ENCODE measurements at places on chromosomes 7 and 10.
A peak's percentile ranks its signal among the peaks of the same experiment; 100 is the strongest.

DNA sequence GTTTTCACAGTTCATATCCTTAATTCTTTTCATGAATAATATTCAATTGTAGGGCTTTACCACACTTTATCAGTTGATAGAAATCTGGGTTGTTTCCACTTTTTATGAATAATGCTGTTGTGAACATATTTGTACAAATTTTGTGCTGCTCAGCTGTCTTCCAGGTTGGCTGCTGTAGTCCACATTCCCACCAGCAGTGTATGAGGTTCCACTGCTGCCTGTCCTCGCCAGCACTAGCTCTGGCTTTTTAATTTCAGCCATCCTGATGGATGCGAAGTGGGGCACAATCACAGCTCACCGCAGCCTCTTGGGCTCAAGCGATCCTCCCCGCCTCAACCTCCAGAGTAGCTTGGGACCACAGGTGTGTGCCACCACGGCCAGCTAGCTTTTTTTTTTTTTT lies 32.8 kb downstream of the NUDT5 start:
- no peak for DNase-seq

GRCh38 chr10:119725517-119725827 lies 378 bp upstream of the INPP5F start:
- no peak for DNase-seq

DNA sequence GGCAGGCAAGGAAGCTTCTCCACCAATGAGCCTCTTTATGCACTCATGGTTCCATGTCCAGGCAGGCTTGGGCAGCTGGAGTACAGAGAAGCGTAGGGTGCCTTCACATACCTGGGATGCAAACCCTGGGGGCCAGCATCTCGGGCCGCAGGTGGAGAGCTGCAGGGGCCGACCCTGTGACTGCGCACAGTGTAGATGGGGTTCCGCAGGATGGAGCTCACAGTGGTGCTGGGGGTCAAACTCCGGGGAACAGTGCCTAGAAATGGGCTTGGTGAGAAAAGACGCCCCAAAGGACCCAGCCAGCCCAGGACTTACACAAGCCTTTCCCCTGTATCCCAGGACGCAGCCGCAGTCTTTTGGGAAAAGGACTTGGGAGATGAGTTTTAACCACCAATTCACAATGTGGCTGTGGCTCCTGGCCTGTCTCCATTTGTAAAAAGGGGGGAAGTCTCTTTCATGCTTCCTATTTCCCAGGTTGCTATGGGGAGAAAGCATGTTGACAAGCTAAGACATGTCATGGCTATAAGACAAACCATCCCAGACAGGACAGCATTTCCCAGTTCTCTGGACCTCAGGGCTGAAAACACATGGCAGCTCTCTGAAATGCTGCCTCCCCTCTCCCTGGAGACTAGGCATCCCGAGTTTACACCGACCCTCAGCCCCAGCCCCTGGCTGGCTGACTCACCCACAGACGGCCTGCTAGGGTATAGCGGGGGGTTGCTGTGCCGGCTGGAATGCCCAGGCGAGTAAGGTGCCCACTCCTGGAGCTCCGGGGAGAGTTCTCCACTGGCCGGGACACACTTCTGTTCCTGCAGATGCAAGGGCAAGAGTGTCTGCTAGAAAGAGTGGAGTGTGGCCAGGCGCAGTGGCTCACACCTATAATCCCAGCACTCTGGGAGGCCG lies 107.1 kb downstream of the DLG5 start:
- DNase-seq, result no peak

GRCh38 chr10:110862961-110863360 lies 8.8 kb upstream of the PDCD4 start:
- DNase-seq, result no peak

GRCh38 chr7:151410405-151411390 lies 860 bp upstream of the WDR86 start:
- no peak for DNase-seq

DNA sequence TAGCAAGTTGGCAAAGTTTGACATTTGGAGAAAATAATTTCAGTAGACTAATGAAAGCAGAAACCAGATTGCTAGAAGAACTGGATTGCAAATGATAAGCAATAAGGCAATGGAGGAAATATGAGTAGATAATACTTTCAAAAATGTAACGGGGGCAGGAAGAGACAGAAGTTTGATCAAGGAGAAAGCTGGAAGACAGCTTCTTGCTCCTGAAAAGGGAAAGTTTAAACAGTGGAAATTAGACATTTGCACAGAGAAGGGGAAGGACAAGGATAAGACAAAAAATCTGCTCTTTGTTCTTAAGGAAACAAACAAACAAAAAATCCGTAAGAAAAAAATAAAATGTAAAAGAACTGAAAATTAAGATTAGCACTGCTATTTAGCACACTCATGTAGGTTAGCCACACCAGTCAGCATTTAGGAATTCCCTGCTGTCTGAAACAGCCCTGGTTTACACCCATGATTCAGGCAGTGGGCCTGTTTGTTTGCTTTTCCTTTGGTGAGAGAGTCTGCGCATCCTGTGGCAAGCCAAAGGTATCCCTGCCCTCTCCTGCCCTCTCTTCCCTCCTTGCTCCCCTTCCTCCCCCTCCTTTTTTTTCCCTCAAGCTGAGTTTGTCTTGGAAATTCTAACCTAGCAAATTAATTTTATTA lies 104.3 kb upstream of the CAV2 start:
- peak; percentile 21 for DNase-seq

- no peak for DNase-seq
Measured at GRCh38 chr10:84269773-84270172, 24.9 kb downstream of the RGR start.

GRCh38 chr10:124916098-124916584 lies 25.8 kb upstream of the ZRANB1 start:
- DNase-seq, result no peak

DNA sequence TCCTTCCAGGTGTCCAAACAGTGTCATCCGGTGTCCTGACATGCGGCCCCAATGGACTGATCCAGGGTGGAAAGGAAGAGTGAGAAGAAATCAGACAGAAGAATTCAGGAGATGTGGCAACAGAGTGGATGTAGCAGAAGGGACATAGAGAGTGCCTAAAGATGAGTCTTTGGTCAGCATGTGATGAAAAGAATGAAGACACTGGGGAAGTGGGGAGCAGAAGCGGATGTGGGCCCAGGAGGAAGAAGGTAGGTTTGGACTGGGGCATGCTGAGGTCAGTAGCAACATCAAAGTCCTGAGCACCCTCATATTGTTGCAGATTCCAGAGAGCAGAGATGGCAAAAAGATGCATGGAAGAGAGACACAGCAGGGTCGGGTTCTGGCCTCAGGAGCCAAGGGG lies 71.8 kb upstream of the STEAP1B start:
- no peak for DNase-seq

- DNase-seq, result peak; percentile 39
Measured at GRCh38 chr10:30422981-30423654, 10.9 kb upstream of the MAP3K8 start.

DNA sequence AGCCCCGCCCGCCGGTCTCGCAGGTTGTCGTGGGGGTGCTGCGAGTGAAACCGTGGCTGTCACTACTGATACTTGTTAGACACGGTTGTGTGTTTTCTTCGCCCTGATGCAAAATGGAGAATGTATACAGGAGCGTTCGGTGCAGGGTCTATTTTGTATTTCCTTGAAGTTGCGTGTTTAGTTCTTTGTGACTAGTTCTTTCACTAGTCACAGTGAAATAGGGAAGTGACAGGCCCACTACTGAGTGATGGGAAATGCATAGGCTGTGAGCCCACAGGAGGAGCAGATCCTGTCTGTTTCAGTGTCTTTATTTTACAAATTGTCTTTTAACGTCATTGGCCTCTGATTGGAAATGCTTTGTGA lies 675 bp downstream of the ABRAXAS2 start:
- DNase-seq, result no peak

GRCh38 chr7:7793249-7793648 lies 74.8 kb upstream of the RPA3 start:
- DNase-seq, result no peak

DNA sequence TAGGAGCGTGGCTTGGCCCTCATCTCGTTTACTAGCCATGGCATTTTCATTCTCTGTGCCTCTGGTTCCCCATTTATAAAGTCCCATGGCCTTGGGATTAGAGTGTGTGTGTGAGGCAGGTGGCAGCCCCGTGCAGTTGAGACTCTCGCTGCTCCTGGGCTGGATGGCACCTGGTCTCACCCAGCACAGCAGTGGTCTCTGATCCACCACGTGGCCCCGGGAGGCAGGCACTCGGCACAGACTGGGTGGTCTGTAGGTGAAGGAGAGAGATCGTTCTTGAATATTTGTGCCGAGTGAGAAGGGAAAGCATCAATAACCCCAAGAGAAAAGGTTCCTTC lies 50.4 kb downstream of the CALML3 start:
- no peak for DNase-seq

GRCh38 chr10:77244286-77244685 lies 393.3 kb downstream of the KCNMA1 start:
- no peak for DNase-seq

DNA sequence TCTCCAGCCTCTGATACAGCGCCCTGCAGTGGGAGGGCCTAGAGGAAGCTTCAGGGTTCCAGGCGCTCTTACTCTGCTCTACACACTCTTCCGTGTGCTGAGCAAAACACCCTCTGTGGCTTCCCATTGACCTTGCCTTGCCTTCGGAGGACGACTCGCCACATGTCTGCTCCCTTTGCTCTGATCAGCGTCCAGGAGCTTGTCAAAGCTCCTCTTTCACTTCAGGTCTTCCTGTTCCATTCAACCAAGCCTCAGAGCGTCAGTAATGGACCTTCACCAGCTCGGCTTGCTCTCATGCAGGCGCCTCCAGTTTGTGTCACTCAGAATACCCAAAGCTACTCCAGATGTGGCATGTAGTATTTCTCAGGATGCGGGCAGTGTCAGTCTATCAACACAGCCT lies 173.9 kb downstream of the ARID5B start:
- DNase-seq, result no peak

DNA sequence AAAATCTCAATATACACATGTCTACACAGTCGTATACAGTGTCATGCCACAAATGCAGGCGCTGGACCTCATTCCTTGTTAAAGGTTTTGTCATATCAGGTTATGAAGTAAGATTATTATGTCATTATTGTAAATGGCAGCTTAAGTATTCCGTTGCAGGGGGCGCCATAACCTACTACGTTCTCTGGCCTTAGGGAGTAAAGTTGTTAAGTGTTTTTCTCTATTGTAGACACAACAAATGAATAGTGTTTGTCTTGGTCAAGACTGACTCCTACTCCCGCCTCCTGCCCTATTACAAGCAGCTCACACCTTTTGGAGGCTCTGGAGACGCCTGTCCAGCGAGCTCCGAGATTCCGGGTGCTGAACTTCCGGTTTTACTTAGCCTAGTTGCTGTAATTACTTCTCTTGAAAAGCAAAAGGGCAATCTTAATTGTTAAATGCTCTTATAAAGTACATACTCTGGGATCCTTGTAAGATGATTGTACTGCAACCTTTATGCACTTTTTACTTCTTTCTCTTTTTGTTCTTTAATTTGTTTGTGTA lies 994 bp downstream of the GATAD1 start:
- peak; percentile 64 for DNase-seq

GRCh38 chr10:53537508-53537907 lies 764.9 kb upstream of the MBL2 start:
- DNase-seq, result no peak

DNA sequence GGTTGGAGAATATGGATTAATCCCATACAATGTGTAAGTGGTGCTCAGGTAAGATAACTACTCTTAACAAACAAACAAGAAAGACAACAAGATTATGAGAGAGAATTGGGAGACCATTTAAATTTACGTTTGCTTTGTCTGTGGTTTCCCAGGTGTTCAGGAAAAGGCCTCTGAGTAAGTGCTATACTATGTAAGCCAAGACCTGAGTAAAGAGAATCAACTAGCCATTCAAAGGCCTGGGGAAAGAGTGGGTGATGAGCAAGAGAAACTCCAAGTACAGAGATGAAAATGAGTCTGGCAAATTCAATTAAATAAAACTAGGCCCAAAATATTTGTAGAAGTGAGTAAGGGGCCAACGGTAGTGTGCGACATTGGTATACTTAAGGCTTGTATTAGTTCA lies 9.9 kb downstream of the CSTF2T start:
- DNase-seq, result no peak

GRCh38 chr7:120413164-120413563 lies 140.2 kb downstream of the KCND2 start:
- no peak for DNase-seq

DNA sequence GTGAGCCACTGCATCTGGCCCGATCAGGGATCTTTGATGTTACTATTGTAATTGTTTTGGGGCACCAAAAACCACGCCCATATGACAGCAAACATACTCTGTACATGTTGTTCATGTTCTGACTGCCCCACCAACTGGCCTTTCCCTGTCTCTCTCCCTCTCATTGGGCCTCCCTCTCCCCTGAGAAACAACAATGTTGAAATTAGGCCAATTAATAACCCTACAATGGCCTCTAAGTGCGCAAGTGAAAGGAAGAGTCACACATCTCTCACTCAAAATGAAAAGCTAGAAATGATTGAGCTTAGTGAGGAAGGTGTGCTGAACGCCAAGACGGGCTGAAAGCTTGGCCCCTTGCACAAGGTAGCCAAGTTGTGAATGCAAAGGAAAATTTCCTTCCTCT lies 50.3 kb upstream of the SDK1 start:
- no peak for DNase-seq

DNA sequence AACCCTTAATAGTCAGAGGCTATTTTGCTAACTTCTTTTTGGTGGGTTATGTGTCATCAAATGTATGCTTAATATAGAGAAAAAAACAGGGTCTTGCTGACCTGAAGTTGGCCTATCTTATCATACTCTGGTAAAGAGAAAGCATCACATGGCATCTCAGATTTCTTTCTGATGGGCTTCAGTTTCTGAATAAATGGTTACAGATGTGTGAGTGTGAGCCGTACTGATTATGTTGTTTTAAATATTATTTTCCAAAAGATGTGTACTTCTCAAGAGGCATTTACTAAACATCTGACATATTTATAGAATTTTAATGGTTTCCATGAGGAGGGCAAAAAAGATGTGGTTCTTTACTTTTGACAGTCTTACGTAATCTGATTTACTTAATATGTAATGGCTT lies 28.4 kb downstream of the BBS9 start:
- no peak for DNase-seq

GRCh38 chr10:64733980-64734379 lies 1212.8 kb downstream of the REEP3 start:
- no peak for DNase-seq

DNA sequence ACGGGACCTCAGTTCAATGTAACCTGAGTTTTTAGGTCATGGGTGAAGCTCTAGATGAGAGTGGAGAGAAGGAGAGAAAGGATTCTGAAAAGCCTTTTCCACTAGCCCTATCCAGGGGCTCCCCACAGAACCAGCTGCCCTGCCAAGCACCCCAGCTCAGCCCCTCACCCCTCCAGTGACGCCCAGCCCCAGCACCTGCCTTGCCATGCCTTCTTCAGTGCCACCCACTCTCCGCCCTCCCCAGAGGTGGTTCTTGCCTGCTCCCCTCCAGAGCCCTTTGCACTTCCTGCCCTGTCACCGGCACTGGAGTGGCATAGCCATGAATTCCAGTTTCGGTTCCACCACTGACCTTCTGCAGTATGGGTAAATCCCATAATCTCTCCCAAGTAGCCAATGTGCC lies 70.1 kb downstream of the PCGF5 start:
- DNase-seq, result no peak

All from ovary (tissue), 10 donors.